ENCODE measurements at places on chromosomes 2 and 18.
A peak's percentile ranks its signal among the peaks of the same experiment; 100 is the strongest.

GRCh38 chr2:236633775-236634560 is 64.3 kb downstream of the ACKR3 start:
- DNase-seq, result no peak

- no peak for DNase-seq
Observed at GRCh38 chr2:239337877-239338484, 62.8 kb downstream of the HDAC4 start.

DNA sequence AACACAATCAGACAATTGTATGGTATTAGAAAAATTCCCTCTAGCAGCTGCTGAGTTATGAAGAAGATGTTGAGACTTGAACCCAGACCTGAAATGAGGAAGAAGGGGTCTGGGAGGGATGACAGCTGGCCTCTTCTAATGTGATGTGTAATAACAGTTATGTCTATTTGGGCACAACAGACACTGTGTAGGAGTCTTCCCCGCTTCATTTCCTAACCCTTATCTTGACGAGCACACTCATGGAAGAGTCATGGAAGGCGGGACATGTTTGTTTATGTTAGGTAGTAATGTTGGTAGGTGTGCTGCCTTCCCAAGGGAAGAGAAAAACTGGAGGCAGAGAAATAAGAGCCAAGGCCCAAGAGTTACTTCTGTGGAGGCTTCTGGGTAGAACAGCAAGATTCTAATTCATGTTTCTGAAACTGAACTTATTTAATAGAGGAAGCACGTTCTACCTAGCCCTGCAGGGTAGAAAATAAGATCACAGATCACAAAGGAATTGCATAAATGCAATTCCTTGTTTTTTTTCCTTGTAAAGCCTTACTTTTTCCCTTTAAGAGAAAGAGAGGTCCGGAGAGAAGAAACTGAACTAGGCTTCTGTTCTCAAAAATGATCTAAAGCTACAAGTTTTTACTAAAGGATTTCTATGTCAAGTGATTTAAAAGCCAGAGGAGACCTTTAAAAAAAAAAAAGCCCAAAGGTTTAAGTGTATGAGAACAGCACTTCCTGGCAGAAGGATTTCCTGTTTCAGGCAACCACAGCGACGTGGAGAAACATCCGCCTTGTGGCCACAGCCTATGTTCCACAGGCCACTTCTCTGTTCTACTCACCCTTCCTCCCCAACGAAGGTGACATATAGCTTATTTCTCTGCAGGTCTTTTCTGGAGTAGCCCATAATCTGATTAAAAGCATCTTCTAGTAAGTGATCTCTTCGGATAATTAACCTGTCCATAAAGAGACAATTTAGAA is 68.5 kb upstream of the STK17B start:
- no peak for DNase-seq

- DNase-seq, result no peak
Observed at GRCh38 chr2:15733867-15734673, 142.4 kb downstream of the DDX1 start.

GRCh38 chr2:15748736-15749323 is 157.2 kb downstream of the DDX1 start:
- DNase-seq, result no peak

DNA sequence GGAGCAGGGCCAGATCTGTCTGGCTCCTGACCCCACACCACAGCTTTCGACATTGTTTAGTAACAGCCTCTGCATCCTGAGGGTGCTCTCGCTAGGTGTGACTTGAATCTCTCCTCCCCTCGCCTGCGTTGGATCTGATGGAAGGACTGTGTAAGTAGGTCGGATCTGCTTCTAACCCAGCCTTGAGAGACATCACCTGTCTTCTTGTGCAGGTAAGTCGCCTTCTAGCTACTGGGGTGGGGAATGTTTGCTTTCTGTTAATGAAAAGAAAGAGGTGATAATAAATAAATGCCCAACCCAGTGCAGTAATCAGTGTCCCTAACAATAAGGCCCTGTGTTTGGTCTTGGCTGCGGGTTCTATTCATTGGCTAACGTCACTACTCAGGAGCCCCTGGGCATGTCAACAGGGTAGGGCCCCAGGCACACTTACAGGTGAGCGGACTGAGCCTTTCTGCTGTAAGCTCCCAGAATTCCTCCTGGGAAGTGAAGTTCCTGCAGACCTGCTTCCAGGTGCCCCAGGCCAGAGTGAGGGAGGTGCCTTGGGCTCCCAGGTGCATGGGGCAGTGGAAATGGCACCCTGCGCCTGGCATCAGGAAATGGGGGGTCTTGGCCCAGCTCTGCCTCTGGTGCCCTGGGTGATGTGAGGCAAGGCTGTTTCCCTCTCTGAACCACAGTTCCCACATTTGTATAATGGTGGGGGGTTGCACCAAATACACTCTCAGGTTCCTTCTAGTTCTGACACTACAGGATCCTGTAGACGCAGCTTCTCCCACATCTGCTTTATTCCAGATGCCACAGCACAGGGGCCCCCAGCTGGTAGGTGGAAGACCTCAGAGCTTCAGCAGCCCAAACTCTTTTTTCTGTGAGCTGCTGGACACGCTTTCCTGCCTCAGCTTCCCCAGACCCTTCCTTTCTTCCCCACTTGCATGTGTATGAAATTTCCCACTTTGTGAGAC is 11.2 kb upstream of the FOSL2 start:
- DNase-seq, result no peak

GRCh38 chr2:215540658-215541057 is 104.8 kb upstream of the FN1 start:
- no peak for DNase-seq

- no peak for DNase-seq
Observed at GRCh38 chr2:161992531-161992930, 81.5 kb downstream of the DPP4 start.

- no peak for DNase-seq
Observed at GRCh38 chr2:144990661-144991060, 470.7 kb upstream of the ZEB2 start.

DNA sequence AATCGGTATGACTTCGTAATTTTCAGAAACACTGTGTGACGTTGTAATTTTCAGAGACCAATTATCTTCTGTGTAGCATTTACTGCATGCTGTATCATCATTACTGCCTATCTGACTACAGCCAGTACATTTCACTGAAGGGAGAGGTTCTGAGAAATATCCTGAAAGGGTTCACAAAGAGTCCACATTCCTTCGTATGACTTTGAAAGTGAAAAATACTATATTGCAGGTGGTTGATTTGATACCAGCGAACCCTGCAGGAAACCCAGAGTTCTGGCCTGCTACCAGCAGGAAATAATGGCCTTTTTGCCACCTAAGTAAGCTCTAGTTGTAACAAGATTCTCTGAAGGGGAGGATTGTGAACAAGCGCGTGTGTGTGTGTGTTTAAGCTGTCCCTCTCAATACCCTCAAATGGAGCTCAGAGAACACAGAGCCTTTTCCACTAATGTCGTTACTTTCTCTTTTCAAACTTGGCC is 155.5 kb downstream of the ARHGAP28 start:
- DNase-seq, result no peak

DNA sequence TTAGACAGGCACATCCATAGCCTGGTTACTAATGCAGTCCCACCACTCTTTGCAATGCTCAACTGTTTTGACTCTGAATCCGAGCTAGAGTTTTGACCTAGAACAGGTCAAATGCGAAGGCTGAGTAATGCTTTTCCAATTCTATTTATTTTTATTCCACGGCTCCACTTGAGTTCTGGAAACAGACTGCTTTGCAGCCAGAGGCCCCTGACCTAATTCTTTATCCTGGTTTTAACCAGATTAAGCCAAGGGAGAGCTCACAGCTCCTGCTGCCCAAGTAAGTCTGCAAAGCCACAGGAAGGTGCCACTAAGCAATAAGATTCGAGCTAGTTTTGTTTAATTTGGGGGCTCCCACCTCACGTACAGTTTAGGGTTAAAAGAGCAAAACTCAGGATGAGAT is 51.4 kb downstream of the MREG start:
- DNase-seq, result no peak

GRCh38 chr2:120519469-120519868 is 173.5 kb downstream of the INHBB start:
- no peak for DNase-seq

GRCh38 chr18:79567481-79568147 is 112.0 kb upstream of the CTDP1 start:
- DNase-seq, result peak; percentile 86

DNA sequence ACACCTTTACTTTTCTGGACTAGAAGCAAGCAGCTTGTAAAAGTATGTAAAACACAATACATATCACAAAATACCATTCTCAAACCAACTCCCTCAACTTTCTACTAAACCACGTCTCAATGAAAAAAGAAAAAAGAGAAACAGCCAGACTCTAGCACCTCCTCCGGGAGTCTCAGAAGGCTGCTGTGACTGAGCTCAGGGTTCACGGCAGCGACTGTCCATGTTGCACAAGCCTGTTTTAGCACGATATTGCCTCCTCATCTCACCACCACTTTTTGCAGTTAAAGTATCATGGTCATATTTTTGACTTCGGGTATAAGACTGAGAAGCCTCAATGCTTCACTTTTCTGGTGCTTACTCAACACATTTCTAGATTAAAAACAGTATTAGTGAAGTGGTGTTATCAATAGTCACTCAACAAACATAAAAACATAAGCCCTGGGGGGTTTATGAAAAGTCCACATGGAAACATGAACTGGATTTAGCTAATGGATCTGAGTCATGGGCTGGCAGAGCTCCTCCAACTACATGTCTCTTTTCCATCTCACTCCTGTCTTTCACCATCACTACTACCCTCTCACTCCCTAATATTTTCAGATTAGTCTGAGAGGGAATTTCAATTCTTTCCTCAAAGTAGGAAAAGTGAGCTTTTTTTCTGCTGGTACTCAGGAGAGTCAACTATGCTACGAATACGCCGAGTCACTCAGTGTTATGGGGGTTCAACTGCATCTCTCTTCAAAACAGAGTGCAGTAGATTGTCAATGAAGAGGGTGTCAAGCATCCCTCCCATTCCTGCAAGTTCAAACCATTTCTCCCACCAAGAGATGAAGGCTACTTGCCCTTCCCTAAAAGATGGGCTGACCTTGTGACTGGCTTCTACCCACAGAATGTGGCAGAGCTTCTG is 113.7 kb downstream of the OSR1 start:
- no peak for DNase-seq

GRCh38 chr2:11998218-11998617 is 251.8 kb downstream of the LPIN1 start:
- no peak for DNase-seq

- DNase-seq, result peak; percentile 33
Observed at GRCh38 chr2:127104881-127105655, 1.9 kb downstream of the BIN1 start.

DNA sequence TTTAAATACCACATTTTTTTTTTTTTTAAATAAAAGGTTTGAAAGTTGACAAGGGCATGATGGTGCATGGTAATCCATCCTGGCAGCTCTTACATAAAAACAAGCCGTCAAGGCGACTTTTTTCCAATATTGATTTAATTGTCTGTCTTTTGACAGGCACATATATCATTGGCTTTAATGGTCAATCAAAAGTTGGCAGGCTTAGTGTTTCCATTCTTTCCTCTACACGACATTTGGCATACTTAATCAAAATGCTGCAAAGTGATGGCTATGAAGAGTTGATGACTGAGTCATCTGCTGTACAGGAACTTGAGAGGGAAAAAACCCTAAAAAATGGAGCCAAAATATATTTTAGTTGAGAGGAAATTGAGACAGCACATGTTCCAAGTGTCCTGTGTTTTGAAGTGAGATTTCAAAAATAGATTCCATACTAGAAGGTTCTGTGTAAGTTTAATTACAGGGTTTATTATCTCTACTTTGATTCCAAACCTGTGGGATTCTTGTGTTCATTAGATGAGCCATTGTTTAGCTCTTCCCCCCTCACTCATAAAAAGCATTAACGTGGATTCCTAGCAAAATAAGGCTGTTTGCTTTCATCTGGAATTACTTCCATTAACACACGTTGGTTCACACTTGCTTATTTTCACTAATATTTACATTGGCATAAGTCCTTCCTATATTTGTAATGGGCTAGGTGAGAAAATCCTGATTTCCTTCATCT is 3.2 kb downstream of the TSHZ1 start:
- no peak for DNase-seq

DNA sequence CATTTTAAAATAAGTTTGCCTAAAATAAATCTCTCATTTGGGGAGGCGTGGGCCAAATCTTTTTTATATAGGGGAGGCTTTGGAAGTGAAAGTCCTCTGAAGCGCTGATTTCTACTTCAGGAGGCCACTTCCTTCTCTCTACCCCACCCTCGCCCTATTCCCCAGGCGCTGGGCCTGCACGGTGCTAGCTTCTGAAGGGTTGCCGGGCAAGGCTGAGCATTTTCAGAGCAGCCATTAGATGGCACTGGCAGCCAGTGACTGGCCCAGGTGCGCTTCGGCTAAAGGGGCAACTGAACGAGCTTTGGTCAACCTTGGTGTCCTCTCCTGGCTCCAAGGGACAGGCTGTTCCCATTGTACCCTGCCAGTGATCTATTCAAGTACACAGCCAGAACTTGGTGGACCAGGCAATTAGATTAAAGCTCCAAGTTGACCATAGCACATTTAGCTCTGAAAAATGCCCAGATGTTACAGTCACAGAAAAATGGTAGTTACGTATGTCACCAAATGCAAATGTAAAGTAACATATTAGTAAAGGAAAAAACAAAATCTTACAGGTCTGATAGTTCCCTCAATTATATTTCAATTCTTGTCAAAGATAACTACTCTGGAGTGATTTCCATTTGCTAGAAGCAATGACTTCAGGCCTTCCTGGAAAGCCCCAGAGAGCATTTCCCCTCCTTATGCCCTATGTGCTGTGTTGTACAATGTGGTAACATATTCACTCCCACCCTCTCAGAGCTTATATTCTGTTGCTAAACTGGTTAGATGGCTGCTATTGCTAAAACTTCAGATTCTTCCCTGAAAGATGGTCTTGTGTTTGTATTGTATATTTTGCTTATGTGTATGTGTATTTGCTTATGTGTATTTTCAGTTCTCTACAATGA is 2.1 kb downstream of the POMC start:
- no peak for DNase-seq

DNA sequence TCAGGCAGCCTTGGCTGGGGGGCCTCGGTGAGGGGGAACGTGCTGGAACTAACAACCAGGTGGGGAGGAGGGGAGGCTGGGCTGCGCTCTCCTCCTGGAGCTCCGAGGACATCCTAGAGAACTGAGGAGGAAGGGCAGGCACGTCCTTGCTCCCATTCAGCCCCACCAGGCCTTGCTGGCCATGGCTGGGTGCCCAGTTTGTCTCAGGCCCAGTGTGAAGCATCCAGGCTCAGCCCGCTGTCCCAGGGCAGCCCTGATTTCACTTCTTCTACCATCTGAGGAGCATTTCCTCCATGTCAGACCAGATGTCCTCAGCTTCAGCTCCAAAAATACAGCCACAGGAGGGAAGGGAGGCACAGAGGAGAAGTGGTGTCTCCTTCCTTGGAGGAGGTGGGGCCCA is 125.4 kb downstream of the CELF4 start:
- no peak for DNase-seq

DNA sequence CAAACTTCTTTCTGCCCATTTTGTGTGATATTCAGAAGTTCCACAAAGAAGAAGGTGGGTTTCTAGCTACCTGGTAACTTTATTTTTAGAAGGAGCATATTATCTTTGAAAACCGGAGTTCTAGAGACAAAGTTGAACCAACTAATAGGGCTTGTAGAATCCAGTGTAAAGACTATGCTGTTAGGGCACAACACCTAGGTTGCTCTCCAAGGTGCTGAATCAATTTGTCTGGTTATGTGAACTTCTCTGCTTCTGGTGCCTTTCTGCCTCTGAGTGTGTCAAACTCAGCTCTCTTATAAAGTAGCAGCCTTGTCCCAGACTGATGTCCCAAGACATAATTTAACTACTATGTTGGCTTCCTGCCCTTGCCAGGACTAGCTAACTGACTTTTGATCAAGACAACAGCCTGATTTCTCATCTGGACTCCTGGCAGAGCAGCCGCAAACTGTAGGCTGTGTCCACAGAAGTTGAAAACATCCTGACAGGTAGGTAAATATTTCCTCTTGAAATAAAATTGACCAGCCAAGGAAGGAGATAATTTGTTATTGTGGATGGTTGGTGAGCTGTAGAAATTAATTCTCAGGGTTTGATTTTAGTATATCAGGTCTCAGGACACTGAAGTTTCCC is 119.4 kb downstream of the CYRIA start:
- no peak for DNase-seq

Measured in RWPE2 (cell line).